ENCODE measurements at places on chromosomes 5 and 9.
A peak's percentile ranks its signal among the peaks of the same experiment; 100 is the strongest.

DNA sequence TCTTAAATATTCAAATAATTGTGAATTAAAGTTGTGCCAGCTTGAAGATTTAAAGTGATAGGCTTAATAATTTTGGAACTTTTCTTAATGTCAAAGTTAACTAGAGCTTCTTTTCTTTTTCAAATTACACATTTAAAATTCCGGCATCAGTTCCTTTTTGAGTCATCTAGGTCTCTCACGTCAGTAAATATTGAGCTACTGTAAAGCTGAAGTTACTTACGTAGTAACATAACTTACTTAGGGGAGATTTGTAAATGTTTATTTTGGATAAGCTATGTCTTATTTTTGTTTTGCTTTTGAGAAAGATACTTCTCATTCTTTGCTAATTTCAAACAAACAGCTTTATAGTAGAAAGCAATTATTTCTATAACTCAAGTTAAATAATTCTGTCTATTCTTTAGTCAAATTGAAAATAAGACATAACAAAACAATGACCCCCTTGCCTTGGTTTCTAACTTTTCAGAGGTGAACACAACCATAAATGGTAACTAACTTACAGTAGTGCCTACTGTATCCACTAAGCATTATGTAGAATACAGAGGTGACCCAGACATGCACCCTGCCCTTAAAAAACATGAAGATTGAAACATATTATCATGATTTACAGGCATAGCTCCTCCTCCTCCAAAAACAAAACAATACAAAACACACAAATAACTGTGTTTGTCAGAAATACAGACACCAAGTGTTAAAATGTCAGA lies 29.8 kb downstream of the CD274 start:
- DNase-seq, result no peak

- DNase-seq, result no peak
Observed at GRCh38 chr5:164359260-164360255, 854.1 kb downstream of the MAT2B start.

- no peak for DNase-seq
Observed at GRCh38 chr5:168411871-168412270, 74.4 kb upstream of the RARS1 start.

GRCh38 chr5:40073927-40074326 lies 605.8 kb upstream of the PTGER4 start:
- DNase-seq, result no peak

DNA sequence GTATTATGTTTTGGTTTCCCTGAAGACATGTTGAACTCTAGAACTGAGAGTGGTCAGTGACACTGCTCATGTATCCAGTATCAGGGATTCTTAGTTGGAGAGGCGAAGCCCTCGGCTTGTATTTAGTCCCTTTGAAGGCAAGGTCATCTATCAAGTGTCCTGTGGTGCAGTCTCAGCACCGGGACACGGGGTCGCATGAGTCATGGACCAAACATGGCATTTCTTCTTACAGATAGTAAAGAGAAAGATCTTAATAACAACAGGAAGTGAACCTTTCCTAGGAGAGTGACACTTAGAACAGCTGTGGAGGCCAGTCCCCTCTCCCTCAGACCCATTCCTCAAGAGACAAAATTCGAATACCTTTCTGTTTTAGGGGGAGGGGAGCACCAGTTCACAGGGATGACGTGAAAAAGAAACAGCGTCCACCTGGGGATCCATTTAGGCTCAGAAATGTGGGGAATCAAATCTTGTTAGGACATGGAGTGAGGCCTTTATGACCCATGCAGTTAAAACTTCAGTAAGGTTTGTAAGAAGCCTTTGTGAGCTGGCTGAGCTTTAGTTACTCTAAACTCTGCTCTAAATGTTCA lies 86.5 kb downstream of the ADGRV1 start:
- peak; percentile 78 for DNase-seq

DNA sequence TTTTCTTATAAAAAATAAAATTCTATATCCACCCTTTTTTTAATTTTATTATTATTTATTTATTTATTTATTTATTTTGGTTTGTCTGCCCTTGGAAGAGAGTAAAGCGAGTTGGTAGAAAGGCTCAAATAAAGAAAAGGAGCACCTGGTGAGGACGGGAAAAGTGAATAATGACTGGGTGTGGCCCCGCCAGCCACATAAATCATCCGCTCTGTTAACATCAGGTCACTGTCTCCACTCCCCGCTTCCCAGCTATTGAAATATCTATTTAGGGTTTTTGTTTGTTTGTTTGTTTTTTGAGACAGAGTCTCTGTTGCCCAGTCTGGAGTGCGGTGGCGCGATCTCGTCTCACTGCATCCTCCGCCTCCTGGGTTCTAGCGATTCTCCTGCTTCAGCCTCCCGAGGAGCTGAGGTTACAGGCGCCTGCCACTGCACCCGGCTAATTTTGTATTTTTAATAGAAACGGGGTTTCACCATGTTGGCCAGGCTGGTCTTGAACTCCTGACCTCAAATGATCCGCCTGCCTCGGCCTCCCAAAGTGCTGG lies 844 bp downstream of the POLR3G start:
- no peak for DNase-seq

DNA sequence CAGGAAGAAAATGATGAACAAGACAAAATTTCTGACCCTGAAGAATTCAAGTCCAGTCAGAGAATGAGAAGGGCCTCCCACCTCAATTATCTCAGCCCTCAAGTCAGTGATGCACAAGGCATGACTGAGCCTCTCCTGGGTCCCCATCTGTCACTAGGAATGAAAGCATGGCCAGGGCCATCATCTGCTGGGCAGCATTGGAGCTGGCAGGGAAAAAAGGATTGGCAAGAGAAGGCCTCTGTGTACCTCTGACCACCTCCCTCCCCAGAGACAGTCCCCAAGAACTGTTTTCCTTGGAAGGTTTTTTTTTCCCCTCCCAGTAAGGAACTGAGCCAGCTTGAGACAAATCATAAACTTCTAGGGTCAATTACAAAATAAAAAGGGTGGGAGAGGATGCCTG lies 76.7 kb downstream of the KLHL3 start:
- DNase-seq, result no peak

Measured in iPS DF 19.7 (cell line).